B cell (primary cell): ENCODE measurements at places on chromosomes 12 and 14. TPM values are rescaled to one million over a fixed set of nuclear protein-coding genes. Genes with fewer than 3 reads are reported as not detected.

C12orf56 gene
- polyA plus RNA-seq, result not detected in 2 replicates

KRT79 gene
- not detected in 2 replicates for polyA plus RNA-seq

KRT6C gene
- polyA plus RNA-seq, result not detected in 2 replicates

TSPAN8 gene
- not detected in 2 replicates for polyA plus RNA-seq

DNA sequence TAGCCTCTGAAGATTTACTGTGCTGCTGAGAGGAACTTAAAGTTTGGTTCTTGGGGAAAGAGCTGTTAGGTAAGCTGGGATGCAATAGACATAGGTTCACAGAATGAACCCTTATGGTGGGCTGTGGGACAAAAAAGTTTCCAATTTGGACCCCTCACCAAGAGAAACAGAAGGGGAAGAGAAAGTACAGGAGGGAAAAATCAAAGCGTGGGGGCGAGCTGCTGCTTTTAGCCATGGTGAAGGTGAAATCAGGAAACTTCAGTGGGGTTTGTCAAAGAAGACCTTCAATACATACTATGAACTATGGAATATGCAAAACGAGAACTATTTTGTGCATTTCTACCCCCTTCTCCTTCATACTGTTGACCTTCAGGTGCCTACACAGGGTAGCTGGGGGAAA lies 10.6 kb upstream of the NINJ2 start:
- DNase-seq, result peak; percentile 36
- H3K36me3 ChIP-seq, result no peaks in the 10 kb centered on the region
- no peak overlapping the region for H3K4me3 ChIP-seq
- H3K27me3 ChIP-seq, result no peaks in the 10 kb centered on the region
- H3K27ac ChIP-seq, result peak overlapping the region; percentile 74

GRCh38 chr14:105294142-105294597 lies 6.6 kb downstream of the BRF1 start:
- DNase-seq, result peak; percentile 64
- H3K27me3 ChIP-seq, result no peaks in the 10 kb centered on the region
- H3K4me1 ChIP-seq, result peaks cover 41% of the 10 kb centered on the region
- peak overlapping the region; percentile 44 for H3K27ac ChIP-seq

DNA sequence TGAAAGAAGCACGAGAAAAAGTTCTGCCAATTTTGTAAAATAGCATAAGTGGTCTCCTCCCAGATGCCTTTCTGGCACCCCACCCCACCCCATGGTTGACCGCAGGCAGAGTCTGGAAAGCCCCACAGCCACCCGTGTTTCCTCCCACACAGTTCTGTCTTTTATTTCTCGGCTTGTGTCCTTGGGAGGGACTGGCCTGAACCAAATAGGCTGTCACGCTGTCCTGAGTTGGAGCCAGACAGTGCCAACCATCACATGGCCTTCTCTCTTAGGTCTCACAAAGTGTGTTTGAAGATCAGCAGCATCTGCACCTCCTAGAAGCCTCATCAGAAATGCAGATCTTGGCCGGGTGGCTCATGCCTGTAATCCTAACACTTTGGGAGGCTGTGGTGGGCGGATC lies 10.2 kb upstream of the LTA4H start:
- H3K36me3 ChIP-seq, result no peaks in the 10 kb centered on the region
- DNase-seq, result peak; percentile 76
- H3K4me3 ChIP-seq, result no peak overlapping the region
- peaks cover 67% of the 10 kb centered on the region for H3K4me1 ChIP-seq

- H3K27me3 ChIP-seq, result no peaks in the 10 kb centered on the region
- no peaks in the 10 kb centered on the region for H3K36me3 ChIP-seq
- H3K4me1 ChIP-seq, result peaks cover 4% of the 10 kb centered on the region
- H3K27ac ChIP-seq, result no peak overlapping the region
Measured at GRCh38 chr12:13152281-13152680, 44.2 kb upstream of the EMP1 start.
